Astrocyte of the spinal cord (primary cell): ENCODE measurements at places on chromosomes 7 and 10.

DNA sequence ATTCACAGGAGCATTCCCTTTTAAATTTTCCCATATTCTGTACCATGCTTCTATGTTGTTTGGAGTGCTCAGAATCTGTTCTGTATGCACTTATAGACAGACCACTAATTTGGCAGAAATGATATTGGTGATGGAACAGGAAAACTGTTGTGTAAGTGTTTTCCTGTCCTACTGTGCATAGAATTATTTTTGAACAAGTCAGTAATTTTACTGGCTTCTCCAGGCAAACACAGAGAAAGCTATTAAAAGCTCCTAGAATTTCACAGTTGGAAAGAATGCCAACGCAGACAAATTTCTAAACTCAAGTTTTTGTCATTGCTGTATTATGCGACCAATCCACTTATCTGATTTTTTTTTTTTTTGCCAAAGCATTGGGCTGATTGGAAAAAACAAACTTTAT, 55.7 kb downstream of the ANKMY2 start:
- no peak for DNase-seq

DNA sequence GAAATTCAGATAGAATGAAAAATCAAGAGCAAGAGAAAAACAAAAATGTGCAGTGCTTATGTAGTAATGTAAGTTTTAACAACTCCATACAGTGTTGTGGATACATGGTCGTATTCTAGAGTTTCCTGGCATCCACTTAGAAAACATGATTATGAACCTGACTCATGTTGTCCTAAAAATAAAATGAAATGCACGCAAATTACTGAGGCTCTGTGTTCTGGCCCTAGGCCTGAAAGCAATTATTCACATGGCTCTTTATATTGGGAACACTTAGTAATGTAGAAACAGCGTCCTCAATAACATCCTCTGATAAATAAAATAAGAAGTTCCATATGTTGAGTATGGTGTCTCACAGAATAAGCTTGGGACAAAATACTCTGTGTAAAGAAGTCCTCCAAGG, 200.2 kb upstream of the SEMA3E start:
- DNase-seq = peak; percentile 47

- DNase-seq = no peak
These were observed 60.5 kb upstream of the OPALIN start for GRCh38 chr10:96419351-96419750.

DNA sequence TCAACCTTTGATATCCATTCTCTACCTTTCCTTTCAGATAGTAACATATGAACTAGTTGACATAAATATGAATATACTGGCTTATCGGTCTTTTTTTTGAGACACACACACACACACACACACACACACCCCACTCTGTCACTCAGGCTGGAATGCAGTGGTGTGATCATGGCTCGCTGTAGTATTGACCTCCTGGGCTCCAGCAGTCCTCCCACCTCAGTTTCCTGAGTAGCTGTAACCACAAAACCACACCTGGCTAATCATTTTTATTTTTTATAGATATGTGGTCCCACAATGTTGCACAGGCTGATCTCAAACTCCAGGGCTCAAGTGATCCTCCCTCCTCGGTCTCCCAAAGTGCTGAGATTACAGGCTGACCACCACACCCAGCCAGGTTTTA, 14.2 kb upstream of the NT5C3A start:
- no peak for DNase-seq

DNA sequence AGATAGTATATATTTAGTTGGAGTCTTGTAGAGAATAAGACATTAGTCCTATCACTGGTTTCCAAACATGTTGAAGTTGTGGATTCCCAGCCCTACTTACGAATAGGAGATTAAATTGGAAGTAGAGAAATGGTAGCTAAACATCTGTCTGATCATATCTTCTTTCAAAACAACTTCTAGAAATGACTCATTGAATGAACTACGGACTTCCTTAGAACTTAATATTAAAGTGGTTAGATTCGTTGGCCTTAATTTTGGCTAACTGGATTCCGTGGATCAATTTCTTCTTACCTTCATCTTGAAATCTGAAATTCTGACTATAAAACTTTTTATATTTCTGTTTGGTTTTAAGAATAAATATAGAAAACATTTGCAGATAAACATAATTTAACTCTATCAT, 3.4 kb downstream of the PHF14 start:
- DNase-seq = no peak

- DNase-seq = no peak
These were observed 24.3 kb downstream of the ZCCHC24 start for GRCh38 chr10:79420974-79421688.

DNA sequence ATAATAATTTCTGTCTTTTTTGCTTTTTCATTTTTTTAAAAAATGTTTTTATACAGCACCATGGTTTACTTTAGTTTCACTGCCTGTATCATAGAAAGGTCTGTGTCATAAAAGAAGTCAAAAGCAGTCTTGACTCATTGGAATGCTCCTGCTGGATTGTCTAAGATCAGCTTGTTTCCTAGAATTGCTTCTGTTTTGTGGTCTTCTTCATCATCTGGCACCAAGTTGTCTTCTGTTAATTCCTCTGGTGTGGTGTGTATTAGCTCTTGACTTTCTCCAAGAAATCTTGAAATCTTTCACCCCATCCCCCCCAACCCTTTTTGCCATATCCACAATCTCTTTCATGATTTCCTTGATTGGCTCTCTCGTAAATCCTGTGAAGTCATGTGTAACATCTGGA, 250.3 kb upstream of the CXCL12 start:
- DNase-seq = no peak

- DNase-seq = peak; percentile 20
These were observed 340.9 kb downstream of the LRMDA start for GRCh38 chr10:75772153-75772887.

DNA sequence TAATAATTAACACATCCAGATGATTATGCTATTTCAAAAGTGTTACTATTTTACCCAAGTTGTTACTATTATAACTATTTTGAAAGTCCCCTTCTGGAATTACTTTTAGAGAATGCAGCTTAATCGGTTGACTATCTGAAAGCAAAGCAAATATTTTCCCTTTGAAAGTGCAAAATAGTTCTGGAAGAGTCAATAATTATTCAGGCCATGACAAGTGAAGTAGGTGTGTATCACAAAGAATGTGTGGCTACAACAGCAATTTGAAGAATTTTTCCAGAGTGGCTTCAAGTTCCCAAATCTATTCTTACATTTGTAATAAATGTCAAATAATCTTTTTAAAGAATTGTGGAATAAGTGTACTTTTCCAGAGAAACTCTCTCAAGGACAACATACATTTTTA, 42.8 kb downstream of the RNLS start:
- no peak for DNase-seq

DNA sequence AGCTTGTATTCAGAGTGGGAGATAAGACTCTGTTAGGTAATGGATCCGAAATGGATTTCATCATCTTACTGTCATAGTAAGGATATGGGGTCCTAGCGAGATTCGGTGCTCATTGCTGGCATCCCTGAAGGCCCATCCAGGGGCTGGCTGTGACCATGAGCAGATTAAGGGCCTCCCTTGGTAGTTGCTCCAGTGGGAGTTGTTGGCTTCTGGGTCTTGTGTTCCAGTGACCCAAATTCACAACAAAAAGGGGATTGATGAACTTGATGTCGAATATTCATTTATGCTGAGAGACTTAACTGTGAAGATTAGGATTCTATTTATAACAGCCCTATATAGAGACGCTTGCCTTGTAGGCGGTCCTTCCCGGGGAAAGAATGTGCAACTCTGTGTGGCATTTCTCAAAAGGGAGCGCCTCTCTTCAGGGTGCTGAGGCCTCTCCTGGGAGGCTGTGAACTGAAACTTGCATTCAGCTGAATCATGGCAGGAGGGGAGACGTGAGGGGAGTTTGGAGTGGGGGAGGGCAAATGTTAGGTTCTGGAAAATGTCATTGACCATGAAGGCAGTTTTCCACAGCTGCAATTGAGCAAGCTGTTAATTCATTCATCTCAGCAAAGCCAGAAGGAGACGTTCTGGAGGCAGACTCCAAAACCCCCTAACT, 233.1 kb upstream of the FZD8 start:
- peak; percentile 56 for DNase-seq

DNA sequence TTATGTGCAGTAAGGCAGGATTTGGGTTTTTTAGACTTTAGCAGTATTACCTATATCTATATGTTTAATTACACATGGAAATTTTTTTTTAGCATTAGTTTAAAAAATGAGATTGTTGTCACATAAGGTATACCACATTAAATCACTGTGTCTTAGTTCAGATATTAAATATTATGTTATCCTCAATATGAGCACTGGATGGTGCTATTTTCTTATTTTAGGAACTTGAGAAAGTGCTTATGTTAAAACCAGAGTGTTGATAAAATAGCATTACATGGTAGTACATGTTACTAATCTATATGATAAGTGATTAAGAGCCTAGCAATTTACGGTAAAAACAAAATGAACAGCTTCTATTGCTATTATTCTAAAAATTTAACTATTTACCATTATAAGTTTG, 28.8 kb downstream of the MIOS start:
- peak; percentile 35 for DNase-seq

DNA sequence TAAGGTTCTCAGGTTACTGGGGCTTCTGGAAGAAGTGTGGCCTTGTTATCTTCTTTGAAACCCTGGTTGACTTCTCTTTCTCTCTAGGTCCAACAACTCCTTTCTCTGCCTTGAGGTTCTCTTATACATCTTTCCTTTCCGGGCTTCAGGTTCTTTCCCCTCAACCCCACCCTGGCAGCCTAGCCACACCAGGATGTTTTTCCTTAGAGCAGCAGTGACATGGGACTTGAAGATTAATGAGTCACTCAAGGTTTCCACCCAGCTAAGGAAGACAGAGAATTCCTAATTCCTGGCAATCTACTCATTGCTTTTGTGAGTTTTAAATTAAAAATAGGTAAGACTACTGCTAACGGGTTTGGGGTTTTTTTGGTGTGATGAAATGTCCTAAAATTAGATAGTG, 121.8 kb upstream of the HPS1 start:
- DNase-seq = no peak

DNA sequence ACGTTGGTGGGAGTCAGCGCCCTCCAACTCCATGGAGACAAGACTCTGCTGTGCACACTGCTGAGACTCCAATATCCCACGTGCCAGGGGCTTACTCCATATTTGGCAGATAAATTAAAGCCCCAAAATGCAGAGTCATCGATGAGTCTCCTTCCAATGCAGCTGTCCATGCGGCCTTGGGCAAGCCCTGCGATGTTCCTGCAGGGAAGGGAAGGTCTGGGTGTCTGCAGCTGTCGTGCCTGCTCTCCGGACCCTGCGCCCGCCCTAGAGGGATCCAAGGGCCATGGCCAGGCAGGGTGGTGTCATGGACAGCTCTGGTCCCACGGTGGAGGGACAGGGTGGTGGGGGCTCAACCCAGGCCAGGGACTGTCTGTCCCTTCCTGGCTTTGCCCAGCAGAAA, 185.2 kb downstream of the PTPRN2 start:
- DNase-seq = no peak

DNA sequence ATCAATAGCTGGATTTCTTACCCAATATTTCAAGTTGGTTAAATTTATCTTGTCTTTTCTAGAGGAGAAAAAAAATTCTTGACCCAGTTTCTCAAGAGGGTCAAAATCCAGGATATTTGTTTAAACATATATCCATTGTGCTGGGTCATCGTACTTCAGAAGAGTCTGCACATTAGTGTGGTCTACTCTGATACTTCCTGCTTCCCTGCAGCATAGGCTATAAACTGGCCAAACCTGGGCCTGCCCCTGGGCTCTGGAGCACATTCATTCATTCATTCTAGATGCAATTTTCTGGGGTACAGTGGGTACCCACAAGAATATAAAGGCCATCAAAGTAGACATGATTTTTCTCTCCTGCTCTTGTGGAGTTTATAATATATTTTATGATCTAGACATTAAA, 142.1 kb upstream of the WNT16 start:
- DNase-seq = no peak

- DNase-seq = peak; percentile 61
These were observed 135.8 kb downstream of the ARID5B start for GRCh38 chr10:62037166-62037831.

DNA sequence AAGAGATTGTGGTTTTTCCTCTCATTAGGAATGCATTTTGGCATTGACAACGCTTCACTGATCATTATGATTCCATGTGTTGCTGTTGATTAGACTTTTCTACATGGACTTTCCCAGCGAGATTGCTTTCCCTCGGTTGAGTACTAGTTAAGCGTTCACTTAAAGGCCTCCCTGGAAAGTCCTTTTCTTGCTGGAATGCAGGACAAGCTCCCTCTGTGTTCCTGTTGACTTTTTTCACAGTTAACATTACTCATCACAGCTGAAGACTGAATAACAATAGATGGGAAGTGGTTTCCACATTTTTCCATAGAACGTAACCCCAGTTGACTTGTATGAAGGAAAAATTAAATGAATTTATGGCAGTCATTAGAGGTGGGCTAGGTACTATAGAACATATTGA, 2.6 kb upstream of the CAV1 start:
- DNase-seq = peak; percentile 92

GRCh38 chr7:143980746-143981510, 19.2 kb upstream of the OR6B1 start:
- DNase-seq = no peak

DNA sequence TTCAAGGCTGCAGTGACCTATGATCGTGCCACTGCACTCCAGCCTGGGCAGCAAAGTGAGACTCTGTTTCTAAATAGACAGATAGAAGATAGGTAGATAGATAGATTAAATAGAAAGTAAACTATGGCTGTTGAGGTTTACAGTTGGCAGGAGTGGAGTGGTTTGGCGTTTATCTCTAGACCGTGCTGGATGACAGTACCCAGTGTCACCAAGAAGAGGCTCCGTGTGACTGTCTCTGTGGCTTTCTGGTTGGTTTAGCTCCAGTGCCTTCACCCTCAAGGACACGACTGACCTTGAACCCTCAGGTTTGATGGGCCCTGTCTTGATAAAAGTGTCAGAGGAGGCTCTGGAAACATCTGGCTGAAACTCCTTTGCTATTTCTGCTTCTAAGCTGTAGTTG, 31.7 kb downstream of the CHST12 start:
- no peak for DNase-seq

DNA sequence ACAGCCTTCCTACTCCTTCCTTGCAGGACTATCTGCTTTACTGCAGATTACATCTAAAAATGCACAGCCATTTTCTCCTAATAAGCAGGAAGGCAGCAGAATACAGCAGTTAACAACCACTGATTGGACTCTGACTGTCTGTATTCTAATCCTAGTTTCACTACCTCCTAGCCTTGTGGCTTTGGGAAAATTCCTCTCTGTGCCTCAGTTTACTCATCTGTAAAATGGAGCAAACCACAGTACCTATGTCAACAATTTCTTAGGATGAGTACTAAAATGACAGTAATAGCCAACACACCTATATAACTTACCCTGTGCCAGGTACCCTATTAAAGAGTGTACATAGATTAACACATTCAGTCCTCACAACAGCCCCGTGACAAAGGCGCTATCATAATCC, 89.5 kb downstream of the ELMO1 start:
- no peak for DNase-seq

DNA sequence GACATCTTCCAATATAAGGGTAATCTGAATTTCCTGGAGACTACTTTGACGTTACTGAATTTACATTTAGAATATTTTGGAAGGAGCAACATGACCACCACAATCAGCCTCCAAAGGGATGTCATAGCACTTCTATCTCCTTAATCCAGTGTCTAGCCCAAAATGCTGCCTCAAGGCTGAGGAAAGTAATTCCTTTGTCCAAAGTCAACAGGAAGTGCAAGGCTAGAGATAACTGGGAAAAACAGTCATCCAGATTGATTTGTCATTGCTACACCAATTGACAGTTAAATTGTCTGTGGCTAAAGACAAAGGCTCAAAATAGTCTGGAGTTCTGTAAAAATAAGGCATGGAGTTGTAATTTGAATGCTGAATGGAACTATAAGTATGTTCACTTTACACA, 3.9 kb upstream of the TFPI2 start:
- no peak for DNase-seq
